Stimulated activated CD4-positive, alpha-beta T cell treated with anti-CD3 and anti-CD28 coated beads, Interleukin-1b, Interleukin-23, amount 100 ng/mL, for 1 hour (primary cell): ENCODE measurements at places on chromosomes 12 and 14.

- no peak for DNase-seq
Measured at GRCh38 chr14:52333108-52333507, 19.0 kb downstream of the PTGER2 start.

GRCh38 chr14:104898195-104898558, 26.5 kb upstream of the PLD4 start:
- DNase-seq: no peak

GRCh38 chr14:68676511-68676943, 116.3 kb downstream of the ZFP36L1 start:
- DNase-seq: no peak

DNA sequence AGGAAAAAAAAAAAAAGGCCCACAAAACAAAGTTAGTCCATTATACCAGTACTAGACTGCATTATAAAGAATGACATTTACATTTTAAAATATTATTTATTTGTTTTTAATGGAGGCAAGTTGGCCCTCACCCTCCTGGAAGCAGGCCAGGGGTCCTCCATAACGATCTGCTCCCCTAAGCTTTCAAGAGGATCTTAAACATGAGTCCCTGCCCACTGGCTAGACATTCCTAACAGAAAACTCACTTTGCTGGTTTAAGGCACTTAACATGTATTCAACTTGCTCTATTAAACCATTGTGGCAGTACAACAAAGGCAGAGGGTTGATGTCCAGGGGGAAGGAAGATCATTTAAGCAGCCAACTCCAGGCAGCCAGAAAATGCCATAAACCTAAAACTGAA, 111.4 kb downstream of the STXBP6 start:
- DNase-seq: no peak

- DNase-seq: no peak
Measured at GRCh38 chr12:12336049-12336411, 14.0 kb downstream of the MANSC1 start.

DNA sequence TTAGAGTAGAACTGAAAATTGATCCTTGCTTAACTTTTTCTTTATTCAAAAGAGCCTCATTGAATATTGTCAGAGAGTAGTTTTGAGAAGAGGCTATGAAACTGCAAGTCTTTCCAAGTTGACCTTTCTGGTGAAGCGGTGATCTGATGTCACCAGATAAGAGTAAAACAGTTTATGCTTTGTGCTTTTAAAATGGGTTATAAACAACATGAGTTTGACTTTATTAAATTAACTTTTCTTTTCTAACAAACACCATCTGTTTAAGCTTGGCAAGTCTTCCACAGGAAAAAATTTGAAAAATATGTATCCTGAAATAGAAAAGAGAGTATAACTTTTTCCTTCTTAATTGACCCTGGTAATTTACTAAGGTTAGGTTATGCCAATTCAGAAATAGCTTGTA, 408.7 kb upstream of the NOVA1 start:
- no peak for DNase-seq

- DNase-seq: no peak
Measured at GRCh38 chr12:1855241-1855640, 34.9 kb downstream of the LRTM2 start.

DNA sequence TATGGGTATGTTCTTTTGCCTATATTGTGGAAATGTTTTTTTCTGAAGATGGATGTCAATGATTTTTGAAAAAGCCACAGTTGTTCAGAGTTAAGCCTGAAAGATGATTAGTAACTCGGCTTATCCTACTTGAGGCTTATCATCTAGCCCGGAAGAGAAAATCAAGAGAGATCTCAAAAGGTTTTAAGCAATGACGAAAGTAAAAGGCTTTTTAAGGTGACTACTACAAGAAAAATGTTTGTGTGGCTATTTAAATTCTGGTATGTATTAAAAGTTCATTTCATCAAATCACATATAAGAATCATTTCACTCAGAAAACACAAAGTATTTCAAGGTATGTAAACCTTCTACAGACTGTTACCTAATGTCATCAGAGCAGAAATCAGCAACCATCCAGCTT, 40.2 kb downstream of the HEATR5A start:
- no peak for DNase-seq

GRCh38 chr14:23750357-23750756, 114.2 kb downstream of the DHRS2 start:
- no peak for DNase-seq

DNA sequence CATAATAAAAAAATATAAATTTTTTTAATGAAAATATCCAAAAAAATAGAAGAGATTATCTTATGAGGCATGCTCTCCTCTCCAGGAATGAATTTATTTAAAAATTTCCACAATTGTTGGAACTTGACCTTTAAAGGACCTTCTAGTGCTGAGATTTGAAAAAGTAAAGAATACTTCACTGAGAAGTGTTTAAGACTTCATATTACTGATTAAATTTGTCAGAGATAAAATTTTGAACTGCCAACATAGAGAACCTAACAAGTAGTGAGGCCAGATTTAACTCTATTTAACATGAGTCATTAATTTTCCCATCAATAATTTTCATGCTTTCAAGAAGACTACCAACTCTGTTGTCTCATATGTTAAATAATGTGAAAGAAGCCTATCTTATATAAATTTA, 14.5 kb downstream of the CAPRIN2 start:
- DNase-seq: no peak

DNA sequence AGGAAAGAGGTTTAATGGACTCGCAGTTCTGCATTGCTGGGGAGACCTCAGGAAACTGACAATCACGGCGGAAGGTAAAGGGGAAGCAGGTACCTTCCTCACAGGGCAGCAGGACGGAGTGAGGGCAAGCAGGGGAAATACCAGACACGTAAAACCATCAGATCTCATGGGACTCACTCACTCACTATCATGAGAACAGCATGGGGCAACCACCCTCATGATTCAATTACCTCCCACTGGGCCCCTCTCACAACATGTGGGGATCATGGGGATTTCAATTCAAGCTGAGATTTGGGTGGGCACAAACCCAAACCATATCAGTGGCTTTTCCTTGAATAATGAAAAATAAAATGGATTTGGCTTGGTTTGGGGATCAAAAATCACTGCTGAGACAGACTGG, 380.5 kb downstream of the VRK1 start:
- no peak for DNase-seq

DNA sequence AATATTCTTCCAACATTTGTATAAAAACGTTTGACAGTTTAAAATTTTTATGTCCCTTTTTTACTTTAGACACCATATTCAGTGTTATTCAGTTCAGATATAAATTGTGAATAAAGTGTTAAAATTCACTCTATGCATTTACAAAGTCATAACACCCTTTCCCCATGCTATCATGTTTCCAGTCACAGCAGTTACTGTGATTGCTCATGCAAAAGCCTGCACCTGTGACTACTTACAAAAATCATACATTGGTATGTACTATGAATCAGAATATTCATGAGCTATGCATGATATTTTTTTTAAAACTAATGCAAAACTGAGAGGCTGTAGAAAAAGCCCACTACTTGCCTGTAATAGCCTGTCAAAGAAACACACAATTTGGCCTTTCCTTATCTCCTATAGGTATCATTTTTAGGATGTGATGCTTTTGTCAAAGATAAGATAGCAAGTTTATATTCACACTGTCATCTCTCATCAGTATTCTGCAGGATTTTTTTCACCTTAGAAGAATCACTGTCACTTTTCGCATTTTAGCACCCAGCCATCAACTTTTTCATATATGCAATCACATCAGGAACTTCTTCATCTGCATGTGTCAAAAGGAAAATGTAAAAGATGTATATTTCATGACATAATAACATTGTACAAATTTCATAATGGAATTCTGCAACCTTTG, 443.2 kb downstream of the C12orf50 start:
- no peak for DNase-seq

DNA sequence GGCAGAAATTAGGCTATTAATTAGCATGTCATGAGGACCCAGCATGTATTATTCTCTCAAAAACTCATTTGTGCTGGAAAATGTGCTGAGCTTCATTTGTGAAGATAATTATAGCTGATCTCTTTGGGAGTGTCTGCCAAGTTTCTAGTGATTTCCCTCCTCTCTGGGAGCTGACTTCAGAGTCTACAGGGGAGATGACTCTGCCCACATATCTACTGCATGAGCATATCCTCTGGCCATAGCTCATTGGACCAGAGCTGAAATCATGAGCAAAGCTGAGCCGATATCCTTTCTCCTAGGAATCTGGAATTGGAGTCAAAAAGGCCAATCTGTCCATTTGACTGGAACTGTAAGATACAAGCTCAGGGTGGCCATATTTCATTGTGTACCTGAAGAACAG, 5.9 kb downstream of the CCDC198 start:
- DNase-seq: no peak

- no peak for DNase-seq
Measured at GRCh38 chr14:23804817-23805216, 148.8 kb upstream of the DHRS4 start.

DNA sequence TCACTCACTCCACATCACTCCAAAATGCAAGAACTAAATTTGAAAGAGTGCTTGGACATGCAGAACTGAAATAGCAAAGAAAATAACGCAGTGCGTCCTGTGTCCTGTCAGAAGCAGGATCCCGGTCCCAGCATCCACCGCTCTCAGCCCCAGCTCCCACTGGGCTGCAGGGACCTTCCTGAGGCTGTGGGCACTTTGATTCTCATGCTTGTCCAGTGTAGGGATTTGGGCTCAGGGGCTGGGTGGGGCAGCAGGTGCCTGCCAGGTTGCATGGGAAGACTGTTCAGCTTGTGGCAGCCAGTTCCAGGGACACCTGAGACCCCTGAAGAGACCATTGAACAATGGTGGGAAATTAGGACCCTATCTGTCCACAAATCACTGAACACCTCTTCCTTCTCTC, 140.0 kb upstream of the FKBP4 start:
- DNase-seq: no peak

DNA sequence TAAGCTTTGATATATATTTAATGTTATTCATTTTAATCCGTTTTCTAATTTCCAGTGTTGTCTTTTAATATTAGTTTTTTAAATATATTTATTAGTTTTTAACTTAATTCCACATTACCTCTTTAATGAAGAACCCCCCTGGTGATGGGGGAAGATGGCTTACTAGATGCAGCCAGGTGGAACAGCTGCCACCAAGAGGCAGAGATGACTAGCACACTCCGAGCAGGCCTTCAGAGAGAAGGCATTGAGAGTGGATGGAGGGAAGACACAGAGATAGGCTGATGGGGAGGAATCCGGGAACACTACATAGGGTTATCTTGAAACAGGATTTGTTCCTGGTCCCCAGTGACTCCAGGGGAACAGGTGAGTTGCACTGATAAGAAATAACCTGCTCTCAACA, 771.6 kb downstream of the LRFN5 start:
- DNase-seq: no peak

GRCh38 chr12:103331643-103332042, 164.1 kb downstream of the C12orf42 start:
- DNase-seq: no peak

GRCh38 chr12:11798856-11799501, 149.5 kb downstream of the ETV6 start:
- DNase-seq: no peak

- no peak for DNase-seq
Measured at GRCh38 chr14:39264558-39264957, 30.8 kb downstream of the MIA2 start.

GRCh38 chr12:51663390-51663789, 72.4 kb downstream of the SCN8A start:
- DNase-seq: no peak

DNA sequence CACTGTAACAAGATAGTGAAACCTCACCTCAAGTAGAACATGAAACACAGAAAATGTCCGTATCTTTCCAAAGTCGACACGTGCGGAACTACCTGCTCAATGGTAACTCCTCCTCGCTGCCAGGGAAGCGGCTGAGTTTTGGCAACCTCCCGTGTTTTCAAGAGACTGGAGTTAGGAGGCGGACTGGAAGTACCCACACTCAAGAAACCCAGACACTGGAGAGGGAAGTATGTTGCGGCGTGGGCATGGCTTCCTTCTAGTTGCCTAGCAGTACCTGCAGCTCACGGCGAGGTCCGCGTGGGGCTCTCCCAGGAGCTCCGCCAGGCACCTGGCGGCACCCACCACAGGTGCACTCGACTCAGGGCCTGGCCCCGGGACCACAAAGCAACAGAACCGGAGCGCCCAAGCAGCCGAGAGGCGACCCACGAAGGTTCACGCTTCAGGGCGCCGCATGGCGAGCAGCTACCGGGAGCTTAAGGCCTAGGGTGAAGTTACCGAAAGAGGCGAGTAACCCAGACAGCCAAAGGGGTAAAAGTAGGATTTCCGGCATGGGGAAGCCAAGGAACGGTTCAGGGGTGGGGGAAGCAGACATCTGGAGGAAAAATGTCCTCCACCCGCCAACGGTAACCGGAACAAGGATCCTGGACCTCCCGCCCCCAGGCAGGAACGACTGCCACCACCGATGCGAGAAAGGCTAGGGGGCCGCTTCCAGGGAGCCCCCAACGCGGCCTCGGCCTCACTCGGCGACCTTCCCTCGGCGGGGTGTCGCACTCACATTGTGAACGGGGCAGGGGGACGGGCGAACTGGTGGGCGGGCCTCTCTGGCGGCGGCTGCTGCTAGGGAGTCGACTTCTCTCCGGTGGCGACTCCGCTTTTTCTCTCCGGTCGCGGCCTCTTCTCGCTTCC, 608 bp downstream of the PTGES3 start:
- no peak for DNase-seq

DNA sequence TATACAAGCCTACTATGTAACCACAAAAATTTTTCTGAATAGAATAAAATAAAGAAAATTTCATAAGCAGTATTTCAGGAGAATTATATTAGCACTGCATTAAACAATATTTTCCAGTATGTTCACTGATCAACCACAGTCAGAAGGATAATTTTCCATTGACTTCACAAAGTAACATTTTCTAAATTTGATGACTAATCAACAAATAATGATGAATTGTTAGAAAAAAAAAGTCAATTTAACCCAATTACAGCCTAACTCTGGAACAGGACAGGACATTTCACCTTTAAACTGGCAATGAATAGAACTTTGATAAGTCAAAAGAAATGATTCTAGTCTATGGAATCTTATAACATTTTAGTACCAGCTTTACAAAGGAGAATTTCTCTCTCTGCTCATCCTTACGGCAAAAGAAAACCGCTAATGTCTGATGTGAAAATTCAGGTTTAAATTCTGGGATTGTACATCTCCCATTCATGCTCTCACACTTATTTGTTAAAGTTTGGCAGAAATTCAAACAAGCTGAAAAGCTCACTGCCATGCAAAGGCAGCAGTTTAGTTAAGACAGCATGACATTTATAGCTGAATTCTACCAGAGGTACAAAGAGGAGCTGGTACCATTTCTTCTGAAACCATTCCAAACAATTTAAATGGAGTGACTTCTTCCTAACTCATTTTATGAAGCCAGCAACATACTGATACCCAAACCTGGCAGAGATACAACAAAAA, 84.5 kb downstream of the MDGA2 start:
- DNase-seq: no peak
